Fibroblast of skin of right biceps (primary cell): ENCODE measurements at places on chromosomes 5 and 9.

- no peak for DNase-seq
Measured at GRCh38 chr5:174223355-174223754, 177.8 kb downstream of the NSG2 start.

DNA sequence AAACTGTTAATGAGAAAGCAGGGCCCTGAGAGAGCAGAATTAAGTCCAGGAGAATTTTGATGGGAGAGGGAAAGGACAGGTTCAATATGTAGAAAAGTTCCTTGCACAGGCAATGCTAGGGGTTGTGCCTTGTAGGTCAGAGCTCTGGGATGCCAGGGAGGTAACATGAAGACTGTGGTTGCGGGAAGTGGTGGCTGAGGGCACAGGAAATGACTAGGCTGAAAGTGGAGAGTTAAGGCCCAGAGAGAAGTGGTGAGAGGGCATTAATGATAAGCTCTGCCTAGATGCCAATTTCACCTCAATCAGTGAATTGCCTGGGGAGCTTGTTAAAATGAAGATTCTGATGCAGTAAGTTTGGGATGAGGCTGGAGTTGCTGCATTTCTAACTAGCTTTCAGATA lies 31.5 kb upstream of the PPP3R2 start:
- no peak for DNase-seq

- DNase-seq, result no peak
Measured at GRCh38 chr5:118883362-118883761, 105.0 kb downstream of the DTWD2 start.

DNA sequence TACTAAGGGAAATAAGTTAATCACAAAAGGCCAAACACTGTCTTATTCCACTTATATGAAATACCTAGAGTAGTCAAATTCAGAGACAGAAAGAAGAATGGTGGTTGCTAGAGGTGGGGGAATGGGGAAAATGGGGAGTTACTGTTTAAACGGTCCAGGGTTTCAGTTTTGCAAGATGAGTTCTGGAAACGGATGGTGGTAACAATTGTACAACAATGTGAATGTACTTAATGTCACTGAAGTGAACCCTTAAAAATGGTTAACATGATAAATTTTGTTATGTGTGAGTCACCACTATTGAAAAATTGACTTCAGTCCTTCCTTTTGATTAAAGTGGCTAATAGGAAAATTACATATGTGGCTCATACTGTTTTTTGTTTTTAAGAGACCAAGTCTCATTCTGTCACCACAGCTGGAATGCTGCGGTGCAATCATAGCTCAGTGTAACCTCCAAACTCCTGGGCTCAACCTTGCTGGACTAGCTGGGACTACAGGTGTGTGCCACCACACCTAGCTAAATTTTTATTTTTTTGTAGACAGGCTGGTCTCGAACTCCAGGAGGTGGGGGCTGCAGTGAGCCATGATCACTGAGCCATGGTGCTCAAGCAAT lies 8.7 kb downstream of the UBQLN1 start:
- no peak for DNase-seq

GRCh38 chr5:73267766-73268435 lies 94.9 kb downstream of the TMEM174 start:
- DNase-seq, result no peak
